ENCODE measurements at places on chromosomes 2 and 18. TPM values are rescaled to one million over a fixed set of nuclear protein-coding genes. Genes with fewer than 3 reads are reported as not detected.

ACADL gene
- 116 TPM for total RNA-seq

MDH1B gene
- 0.63 TPM for total RNA-seq

SIX3 gene
- total RNA-seq = not detected

SERPINB3 gene
- not detected for total RNA-seq

MYO5B gene
- 7.5 TPM for total RNA-seq

PROC gene
- not detected for total RNA-seq

KCNS3 gene
- total RNA-seq = 20.8 TPM

LAMA3 gene
- 60.0 TPM for total RNA-seq

- no peaks in the 10 kb centered on the region for H3K4me1 ChIP-seq
- no peaks in the 10 kb centered on the region for H3K36me3 ChIP-seq
- DNase-seq = no peak
- no peaks in the 10 kb centered on the region for H3K27me3 ChIP-seq
- H3K4me3 ChIP-seq = no peak overlapping the region
- H3K27ac ChIP-seq = no peak overlapping the region
These were observed 582.1 kb upstream of the SETBP1 start for GRCh38 chr18:44098551-44099098.

DNA sequence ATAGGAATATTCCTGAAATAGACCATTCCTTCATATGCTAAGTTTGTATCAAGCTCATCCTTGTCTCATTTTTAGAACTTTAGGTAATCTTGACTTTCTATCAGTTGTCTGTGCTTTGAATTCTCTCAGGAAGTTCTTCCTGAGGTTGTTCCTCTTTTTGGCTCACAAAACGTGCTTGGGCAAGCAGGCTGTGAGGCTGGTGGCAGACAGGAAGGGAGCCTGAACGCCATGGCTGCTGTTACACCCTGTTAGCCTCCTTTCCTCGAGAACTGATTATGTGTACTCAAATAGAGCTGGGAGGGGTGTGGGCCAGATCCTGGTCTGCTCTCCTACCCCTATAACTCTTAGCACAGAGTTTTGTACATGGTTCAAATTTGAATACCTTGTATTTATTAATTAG is 136.4 kb upstream of the CELF4 start:
- no peak overlapping the region for H3K27ac ChIP-seq
- no peaks in the 10 kb centered on the region for H3K36me3 ChIP-seq
- H3K4me1 ChIP-seq = no peaks in the 10 kb centered on the region
- H3K27me3 ChIP-seq = no peaks in the 10 kb centered on the region
- no peak for DNase-seq

GRCh38 chr2:185384822-185385560 is 353.6 kb upstream of the FSIP2 start:
- H3K27me3 ChIP-seq = no peaks in the 10 kb centered on the region
- DNase-seq = no peak
- no peaks in the 10 kb centered on the region for H3K4me1 ChIP-seq
- no peak overlapping the region for H3K4me3 ChIP-seq
- H3K36me3 ChIP-seq = no peaks in the 10 kb centered on the region

- peaks cover 64% of the 10 kb centered on the region for H3K36me3 ChIP-seq
- no peak overlapping the region for H3K27ac ChIP-seq
- H3K4me1 ChIP-seq = no peaks in the 10 kb centered on the region
- no peak overlapping the region for H3K4me3 ChIP-seq
- no peaks in the 10 kb centered on the region for H3K27me3 ChIP-seq
These were observed 37.6 kb upstream of the CDKL4 start for GRCh38 chr2:39281391-39281790.

DNA sequence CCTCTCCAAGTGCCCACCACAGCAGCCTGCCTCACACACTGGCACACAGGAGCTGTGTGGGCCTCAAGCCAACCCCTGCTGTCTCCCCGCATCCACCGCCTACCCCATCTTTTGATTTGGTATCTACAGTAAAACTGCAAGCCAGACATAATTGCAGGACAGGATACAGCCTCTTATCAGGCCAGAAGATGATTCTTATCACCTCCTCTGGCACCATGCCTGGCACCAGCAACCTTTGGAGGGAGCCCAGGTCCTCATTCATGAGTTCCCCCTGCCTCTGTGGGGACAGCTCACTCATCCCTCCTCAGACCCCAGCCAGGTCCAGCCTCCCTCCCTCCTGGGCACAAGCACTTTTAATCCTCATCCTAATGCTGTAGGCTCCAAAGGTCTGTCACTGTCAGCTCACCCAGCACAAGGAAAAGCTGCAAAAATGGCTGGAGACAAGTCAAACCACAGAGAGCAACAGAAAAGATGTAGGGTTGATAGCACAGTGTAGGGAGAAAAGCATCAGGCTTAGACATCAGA is 9.7 kb downstream of the RAB11FIP5 start:
- no peaks in the 10 kb centered on the region for H3K36me3 ChIP-seq
- H3K27ac ChIP-seq = no peak overlapping the region
- H3K27me3 ChIP-seq = no peaks in the 10 kb centered on the region
- no peak overlapping the region for H3K4me3 ChIP-seq
- H3K4me1 ChIP-seq = peaks cover 10% of the 10 kb centered on the region
- DNase-seq = no peak

GRCh38 chr18:395456-396250 is 104.8 kb downstream of the COLEC12 start:
- H3K36me3 ChIP-seq = no peaks in the 10 kb centered on the region
- peak; percentile 28 for DNase-seq
- H3K4me3 ChIP-seq = no peak overlapping the region
- H3K27me3 ChIP-seq = no peaks in the 10 kb centered on the region
- peaks cover 45% of the 10 kb centered on the region for H3K4me1 ChIP-seq

DNA sequence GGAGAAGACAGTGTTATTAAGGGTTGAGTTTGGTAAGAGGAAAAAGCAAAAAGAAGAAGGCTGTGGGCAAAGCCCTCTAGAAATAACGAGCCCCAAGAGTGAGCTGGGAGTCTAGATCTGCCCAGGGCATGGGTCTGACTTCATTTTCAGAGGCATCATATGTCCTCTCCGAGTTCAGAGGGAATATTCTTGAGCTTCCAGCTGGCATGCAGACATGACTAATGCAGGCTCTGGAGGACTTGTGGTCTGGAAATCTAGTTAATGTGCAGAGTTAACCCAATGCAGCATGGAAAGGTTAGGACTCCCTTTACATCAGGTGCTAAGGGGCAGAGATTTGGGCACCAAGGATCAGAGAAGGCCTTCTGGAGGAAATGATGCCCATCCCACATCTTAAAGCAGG is 7.3 kb downstream of the ACMSD start:
- H3K4me1 ChIP-seq = no peaks in the 10 kb centered on the region
- H3K36me3 ChIP-seq = no peaks in the 10 kb centered on the region
- no peak for DNase-seq
- H3K27ac ChIP-seq = no peak overlapping the region
